ENCODE measurements at places on chromosomes 13 and 19.

DNA sequence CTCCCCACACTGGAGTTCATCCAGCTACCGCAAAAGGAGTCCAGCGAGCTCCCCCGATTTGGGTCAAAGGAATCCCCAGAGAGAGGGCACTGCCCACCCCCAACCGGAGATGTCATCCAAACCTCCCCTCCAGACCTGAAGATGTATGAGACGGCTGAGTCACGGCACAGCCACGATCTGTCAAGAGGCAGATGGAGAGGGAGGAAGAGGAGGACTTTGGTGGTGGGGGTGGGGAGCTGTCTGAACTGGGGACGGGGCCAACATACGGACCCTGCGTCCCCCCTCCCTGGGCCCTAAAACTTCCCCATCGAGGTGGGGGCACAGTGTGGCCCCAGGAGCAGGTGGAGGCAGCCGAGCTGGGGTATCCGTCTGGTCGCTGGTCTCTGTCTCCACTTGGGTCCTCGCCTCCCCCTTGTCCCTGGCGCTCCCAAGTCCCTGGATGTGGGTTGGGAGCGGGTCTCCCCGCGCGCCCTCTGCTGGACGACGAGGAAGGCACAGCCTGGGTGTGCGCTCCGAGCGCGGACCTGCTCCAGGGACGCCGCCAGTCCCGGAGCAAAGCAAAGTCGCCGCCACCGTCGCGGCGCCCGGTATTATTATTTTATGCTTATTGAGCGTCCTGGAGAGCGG is 3.8 kb downstream of the PDE4A start:
- peak; percentile 96 for DNase-seq

DNA sequence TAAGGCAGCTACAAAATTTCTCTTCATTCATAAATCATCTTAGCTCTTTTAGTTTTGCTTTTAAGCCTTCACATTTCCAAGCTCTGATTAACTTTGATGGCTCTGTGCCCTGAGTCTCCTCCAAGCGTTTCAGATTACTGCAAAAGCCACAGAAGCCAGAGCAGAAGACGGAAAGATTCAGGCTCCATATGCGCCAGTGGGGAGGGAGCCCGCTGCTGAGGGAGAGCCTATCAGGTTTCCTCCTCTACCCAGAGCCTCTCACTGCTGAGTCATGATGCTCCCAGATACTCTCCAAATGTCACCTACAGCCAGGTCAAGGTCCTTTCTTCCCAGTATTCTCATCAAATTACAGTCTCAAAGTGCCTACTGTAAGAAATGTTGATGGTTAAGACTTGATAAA is 193.6 kb downstream of the RAP2A start:
- DNase-seq: no peak

GRCh38 chr13:21235174-21235573 is 58.7 kb downstream of the MRPL57 start:
- DNase-seq: no peak

DNA sequence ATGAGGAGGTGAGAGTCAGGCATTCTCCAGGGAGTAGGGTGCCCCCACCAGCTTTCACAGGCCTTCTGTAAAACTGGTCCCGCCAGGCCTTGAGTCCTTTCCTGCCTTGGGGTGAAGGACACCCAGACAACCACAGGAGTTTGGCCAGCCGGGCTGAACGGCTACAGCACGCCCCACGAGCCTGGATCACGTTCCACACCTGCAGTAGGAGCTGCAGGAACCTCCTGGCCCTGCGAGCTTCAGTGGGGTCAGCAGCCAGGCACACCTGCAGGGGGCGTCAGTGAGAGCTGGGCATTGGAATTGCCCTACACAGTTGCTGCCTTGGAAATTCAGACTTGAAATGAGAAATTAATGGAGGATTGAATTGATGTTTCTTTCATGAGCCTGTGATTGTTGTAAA is 45.7 kb downstream of the COL4A2 start:
- no peak for DNase-seq

DNA sequence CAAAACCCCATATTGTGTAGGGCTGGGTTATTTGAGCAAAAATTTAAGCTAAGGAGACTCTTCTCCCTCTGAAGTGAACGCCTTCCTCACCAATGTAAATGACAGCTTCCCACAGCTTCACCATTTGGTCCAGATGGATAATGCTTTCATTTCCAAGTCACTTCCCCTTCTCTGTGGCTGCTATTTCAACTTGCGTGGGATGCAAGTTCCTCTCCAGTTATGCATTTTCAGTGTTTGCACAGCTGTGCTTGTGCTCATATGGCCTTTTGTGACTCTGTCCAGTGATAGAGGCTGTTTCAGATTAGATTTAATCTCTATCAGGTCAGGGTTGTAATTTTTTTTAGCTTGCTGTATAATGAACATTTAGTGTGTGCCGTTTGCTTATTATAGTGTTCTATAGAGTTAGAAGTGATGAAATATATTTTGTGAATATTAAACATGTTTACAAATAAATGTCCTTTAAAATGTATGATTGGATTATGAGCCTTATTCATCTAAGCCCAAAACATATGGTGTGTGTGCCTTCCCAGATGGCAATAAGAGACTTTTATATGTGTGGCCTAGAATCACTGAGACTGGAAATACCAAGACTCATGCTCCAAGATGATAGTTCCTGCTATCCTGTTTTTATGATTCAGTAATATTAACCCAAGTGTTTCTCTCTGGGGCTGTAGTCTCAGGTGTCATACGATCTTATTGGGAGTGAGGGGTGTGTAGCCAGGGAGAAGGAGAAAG is 86.6 kb downstream of the TNFRSF19 start:
- no peak for DNase-seq

DNA sequence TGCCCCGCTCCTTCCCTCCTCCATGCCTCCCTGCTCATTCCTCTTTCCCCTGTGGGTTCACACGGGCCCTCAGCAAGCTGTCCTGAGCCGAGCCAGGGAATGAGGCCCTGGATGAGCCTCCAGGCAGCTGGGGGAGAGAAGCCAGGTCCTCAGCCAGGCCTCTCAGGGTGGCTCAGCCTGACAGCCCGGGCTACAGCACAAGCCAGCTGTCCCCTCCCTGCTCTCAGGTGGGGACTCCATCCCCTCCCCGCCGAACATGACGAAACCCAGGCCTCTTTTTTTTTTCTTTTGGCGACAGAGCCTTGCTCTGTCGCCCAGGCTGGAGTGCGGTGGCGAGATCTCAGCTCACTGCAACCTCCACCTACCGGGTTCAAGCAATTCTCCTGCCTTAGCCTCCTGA is 40.0 kb upstream of the MATK start:
- no peak for DNase-seq

GRCh38 chr19:17830567-17831418 is 9.5 kb upstream of the INSL3 start:
- peak; percentile 81 for DNase-seq
